Psoas muscle (tissue), 8 donors: ENCODE measurements at places on chromosomes 7 and 10.

DNA sequence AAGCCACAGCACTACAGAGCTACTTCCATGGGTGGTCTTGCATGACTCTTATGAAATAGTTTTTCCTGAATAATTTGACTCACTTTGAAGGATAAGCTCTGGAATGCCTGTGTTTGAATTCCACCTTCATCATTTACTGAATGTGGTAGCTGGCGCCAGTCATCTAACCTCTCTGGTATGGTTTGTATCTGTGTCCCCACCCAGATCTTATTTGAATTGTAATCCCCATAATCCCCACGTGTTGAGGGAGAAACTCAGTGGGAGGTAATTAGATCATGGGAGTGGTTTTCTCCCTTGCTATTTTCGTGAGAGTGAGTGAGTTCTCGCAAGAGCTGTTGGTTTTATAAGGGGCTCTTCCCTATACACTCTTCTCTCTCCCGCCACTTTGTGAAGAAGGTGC is 11.2 kb upstream of the SLC13A1 start:
- no peak for DNase-seq

DNA sequence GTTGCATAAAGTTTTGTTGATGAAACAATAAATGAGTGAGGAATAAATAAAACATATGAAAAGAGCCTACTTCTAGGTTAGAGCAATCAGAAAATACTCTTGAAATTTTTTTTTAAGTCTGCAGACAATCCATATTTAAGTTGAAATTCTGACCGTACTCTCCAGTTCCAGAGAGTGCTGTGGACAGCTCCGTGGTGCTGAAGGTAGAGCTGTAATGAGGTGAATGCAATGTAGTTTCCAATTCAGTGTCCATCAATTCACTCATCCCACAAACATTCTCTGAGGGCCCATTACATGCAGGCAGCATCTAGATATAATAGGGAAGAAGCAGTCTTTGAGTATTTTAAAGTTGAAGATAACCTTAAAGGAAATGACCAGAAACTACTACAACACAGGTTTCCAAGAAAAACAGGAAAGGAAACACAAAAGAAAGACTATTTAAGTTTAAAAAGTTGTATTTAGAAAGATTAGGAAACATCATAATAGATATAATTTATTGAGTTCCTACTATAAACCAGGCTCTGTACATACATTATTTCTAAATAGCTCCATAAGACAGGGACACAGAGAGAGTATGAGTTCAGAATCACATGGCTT is 44.0 kb upstream of the CRTAC1 start:
- no peak for DNase-seq

DNA sequence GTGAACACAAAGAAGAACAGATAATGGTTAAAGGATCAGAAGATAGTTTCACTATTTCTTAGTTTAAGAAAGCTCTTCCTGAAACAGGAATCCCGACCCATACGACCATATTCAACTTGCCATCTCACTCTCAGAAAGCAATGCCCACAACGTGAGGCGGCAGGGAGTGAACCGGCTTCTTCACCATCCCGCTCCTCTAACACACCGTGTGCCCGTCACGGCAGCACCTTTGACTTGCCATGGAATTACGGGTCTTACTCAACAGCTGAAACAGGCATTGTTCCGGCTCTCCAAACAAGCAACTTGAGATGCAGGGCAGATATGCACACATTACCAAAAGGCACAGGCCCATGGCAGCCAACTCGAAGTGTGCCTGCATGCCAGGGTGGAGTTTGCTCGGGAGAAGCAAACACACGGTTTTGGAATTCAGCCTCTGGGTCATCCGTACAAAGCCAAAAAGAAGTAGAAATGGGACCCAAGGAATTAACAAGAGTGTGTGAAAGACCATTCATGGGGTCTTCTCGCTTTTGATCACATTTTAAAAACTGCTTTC is 293.6 kb downstream of the DNAJB6 start:
- peak; percentile 32 for DNase-seq

DNA sequence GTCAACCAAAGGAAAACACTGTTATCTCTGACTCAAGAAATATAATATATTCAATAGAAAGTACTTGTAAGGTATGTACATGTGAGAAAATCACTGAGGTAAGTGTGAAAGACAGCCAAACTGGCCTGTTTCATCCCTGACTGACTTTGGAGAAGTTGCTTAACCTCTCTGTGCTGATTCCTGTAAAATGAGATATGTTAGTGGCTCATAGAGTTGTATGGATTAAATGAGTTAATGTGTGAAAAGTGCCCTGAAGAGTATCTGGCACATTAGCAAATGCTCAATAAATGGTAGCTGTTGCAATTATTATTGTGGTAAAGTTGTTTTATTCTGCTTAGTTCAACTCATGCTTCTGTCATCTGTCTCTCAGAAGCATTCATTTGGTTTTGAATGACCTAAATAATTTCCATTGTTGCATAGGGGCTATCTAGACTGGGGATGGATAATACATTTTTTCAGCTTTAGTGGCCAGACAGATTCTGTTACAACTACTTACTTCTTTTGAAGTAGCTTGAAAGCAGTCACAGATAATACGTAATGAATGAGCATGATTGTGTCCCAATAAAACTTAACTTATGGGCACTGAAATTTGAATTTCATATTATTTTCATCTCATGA is 84.3 kb downstream of the SKAP2 start:
- no peak for DNase-seq

- no peak for DNase-seq
Measured at GRCh38 chr7:99210265-99210970, 2.5 kb upstream of the KPNA7 start.

- no peak for DNase-seq
Measured at GRCh38 chr10:112187527-112187926, 4.0 kb upstream of the GPAM start.

DNA sequence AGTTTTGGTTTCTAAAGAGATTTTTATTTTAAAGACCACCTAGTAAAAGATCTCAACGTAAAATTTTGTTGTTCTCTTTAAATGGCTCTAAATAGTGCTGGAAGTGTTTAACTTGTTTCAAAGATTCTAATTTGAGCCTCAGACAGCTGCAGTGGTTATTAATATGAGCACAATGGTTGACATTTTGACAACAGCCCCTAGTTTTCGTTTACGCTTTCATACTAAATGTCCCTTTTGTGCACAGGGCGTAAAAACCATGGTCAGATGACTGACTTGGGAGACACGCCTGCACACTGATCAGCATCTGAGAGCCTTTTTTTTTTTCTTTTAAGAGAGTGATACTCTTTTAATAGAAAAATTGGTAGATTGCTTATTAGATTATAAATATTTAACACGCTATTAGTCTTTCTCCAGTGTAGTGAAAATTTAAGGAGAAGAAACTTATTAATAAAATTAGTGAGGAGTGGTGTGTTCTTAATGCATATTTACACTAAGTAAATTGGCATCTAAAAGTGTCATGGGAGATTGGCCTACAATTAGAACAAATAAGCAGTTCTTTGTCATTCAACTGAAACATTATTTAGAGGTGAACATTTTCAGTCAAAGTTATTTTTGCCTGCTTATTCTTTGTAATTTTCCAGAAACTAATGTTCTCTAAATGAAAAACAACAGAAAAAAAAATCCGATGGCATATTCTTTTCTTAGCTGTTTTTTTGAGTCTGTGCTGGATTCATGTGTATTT is 182.8 kb upstream of the PHYHIPL start:
- no peak for DNase-seq

DNA sequence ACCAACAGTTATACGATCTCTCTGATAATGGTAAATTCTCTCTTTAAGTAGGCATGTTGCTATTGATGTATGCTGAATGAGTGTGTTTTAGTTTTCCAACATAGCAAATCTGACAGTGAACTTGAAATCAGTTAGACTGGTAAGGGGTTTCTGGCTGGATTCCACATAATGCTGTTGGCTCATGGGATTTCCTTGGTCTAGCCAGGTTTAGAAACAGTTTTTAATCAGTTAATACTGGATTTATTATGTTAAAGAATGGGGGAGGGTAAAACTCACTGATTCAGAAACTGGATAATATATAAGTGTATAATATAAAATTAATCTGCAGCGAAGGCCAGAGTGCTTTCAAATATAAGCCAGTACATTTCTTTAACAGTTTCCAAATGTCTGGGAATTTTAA is 55.6 kb downstream of the PCDH15 start:
- no peak for DNase-seq

DNA sequence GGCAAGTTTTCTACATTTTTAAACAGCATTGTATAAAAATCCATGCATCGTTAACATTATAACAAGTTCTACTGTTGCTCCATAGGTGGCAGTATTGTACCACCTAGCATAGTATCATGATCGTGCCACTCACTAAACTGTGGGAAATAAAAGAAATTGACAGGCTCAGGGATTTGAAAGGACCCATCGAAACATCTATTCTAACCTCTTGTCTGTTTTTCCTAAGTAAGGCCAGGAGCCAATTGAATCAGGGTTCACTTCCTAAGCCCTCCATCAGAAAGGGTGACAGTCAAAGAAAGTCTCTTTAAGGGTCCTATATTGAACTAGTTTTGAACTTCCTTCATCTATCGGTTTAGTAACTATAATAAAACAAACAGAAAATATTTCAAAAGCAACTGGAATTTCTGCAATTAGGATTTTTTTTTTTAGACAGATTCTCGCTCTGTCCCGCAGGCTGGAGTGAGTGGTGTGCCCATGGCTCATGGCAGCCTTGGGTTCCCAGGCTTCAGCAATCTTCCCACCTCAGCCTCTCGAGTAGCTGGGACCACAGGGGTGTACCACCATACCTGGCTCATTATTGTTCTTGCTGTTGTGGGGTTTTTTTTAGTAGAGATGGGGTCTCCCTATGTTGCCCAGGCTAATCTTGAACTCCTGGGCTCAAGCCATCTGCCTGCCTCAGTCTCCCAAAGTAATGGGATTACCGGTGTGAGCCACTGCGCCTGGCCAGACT is 9.4 kb downstream of the HACD1 start:
- no peak for DNase-seq

DNA sequence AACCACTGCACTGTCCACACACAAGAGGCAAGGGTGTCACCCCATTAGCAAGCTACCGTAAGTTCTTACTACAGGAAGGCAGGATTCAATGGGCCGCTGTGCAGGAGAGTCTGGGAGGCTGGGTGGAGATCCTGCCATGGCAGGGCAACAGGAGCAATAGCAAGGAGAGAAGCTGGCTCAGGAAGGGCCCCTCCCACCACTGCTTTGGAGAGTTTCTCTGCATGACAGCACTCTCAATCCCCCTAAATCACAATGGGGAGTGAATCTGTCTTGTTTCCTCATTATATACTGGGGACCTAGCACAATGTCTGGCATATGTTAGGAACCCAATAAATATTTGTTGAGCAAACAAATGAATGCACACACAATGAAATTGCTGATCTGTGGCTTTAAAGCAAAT is 83.2 kb upstream of the SFMBT2 start:
- DNase-seq = no peak

- DNase-seq = no peak
Measured at GRCh38 chr7:104958371-104958865, 55.6 kb upstream of the KMT2E start.

- no peak for DNase-seq
Measured at GRCh38 chr7:106285855-106286492, 1.2 kb upstream of the NAMPT start.

DNA sequence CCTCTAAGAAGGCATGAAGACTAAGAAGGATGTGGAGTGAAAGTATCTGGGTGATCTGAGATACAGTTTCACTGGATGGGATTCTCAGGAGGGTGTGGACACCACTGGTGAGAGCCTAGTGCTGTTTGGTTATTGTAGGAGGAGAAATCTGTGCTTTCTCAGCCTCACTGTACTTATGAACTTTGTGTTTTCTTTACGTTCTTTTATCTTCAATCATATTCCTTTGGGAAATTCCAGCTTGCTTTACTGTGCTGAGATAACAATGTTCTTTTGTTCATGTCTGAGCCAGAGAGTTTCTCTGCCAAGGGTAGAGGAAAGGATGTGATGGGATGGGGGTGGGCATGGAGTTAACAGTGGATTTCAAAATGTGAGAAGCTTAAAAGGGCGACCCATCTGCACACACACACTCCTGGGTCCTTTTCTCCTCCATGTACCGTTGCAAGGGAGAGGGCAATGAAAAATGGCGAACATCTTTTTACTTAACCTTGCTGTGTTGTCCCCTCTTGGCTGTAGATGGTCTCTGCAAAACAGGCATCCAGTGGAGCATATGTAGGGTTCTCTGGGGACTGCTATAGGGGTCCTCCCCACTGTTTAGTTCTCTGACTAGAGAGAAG is 25.0 kb upstream of the TAX1BP1 start:
- DNase-seq = no peak

DNA sequence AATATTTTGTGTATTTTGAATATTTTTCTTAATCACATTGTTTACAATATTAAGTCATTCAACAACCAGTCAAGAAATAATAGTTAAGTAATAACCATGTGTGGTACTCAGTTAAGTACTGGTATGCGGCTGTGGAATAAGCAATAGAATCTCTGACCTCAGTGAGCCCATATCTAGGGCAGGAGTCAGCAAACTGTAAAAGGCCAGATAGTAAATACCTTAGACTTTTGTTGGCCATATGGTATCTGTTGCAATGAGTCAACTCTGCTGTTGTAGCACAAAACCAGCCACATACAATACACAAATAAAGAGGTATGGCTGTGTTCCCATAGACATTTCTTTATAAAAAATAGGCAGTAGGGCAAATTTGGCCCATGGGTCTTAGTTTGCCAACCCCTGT is 311.6 kb upstream of the SEMA3A start:
- DNase-seq = no peak

DNA sequence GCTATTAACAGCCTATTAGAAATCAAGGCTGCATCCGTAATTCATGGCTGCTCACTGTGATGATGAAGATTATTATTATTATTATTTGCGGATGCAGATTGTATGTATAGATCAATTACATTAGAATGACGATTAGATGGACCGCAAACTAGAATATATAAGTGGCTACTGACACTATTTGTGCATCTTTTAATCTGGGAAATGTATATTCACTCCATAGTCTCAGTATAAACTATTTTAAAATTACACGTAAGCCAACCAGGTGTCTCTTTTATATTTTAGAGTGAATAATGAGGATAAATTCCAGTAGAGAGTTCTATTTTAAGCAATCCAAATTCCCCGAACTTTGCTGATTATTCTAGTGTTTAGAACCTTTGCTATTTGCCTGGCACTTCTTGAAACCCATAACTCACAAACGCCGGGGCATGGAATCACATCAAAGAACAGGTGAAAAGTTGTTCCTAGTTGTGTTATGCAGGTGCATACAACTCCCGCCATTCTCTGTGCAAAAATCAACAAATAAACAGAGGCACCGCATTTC is 509 bp upstream of the ING3 start:
- no peak for DNase-seq

GRCh38 chr10:119358152-119358512 is 150.8 kb downstream of the GRK5 start:
- DNase-seq = no peak

DNA sequence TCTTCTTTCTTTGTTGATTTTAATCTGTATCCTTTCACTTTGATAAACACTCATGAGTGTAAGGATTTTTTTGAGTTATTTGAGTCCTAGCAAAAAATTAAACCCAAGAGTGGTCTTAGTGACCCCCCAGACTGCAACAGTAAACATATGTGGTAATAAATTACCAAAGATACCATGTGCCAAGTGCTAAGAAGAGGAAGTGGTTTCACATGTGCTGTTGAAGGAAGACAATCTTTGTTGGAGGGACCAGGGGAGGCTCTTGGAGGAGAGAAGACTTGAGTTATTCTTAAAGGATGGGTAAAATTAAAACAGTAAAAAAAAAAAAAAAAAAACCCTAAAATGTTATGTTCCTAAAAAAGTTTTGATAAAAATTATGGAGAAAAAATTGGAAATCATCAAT is 150.2 kb downstream of the SEC23IP start:
- no peak for DNase-seq

- no peak for DNase-seq
Measured at GRCh38 chr7:112579388-112579787, 98.6 kb downstream of the LSMEM1 start.
